Choroid plexus epithelial cell (primary cell): ENCODE measurements at places on chromosomes 16 and 17.
A peak's percentile ranks its signal among the peaks of the same experiment; 100 is the strongest.

DNA sequence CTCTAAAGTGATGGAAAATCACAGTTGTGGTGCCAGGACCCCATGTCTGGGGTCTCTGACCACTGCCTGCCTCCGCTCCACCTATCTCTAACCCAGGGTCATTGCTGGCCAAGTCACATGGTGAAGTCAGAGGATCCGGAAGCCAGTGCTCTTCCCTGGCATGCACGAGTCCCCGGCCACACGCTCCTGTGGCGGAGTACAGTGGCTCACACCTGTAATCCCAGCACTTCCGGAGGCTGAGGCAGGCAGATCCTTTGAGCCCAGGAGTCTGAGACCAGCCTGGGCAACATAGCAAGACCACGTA lies 21.5 kb upstream of the RBFOX3 start:
- no peak for DNase-seq

GRCh38 chr17:74524653-74525464 lies 6.4 kb downstream of the CD300LB start:
- no peak for DNase-seq

- peak; percentile 17 for DNase-seq
These were observed 45.4 kb downstream of the NKD1 start for GRCh38 chr16:50593410-50594150.

DNA sequence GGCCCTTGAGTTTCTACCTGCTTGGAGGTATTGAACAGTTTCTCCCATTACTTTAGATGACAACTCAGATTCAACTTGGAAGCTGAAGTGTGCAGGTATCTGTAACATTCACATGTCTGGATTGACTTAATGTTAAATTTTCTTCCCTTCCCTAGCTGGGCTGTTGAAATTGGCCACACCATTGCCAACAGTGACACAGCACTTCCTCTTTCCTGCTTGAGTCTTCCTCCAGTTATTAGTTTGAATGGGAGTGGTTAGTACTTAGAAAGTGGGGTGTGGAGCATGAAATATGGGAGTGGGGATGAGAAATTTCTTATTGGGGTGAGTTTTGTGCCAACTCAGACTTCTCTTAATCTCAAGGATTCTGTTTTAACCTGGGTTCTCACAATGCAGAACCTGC lies 454.9 kb downstream of the KCNJ2 start:
- DNase-seq: no peak

GRCh38 chr16:19203374-19203966 lies 35.4 kb downstream of the SYT17 start:
- DNase-seq: no peak

DNA sequence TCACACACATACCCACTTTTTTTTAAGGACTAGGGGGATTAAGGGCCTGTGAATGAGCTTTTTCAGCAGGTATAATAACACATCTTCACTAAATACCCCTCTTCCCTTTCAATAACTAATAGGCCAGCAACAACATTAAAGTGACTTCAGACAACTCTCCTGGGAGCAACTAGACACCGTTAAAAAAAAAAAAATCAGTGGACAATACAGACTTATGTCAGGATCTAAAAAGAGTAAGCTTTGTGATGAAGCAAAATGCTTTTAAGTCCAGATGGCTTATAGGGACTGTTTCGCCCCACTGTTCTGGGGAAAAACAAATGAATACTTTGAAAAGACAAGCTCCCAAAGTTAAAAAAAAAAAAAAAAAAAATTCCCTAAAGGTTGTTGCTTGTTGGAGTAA lies 29.0 kb downstream of the SPAG9 start:
- no peak for DNase-seq

DNA sequence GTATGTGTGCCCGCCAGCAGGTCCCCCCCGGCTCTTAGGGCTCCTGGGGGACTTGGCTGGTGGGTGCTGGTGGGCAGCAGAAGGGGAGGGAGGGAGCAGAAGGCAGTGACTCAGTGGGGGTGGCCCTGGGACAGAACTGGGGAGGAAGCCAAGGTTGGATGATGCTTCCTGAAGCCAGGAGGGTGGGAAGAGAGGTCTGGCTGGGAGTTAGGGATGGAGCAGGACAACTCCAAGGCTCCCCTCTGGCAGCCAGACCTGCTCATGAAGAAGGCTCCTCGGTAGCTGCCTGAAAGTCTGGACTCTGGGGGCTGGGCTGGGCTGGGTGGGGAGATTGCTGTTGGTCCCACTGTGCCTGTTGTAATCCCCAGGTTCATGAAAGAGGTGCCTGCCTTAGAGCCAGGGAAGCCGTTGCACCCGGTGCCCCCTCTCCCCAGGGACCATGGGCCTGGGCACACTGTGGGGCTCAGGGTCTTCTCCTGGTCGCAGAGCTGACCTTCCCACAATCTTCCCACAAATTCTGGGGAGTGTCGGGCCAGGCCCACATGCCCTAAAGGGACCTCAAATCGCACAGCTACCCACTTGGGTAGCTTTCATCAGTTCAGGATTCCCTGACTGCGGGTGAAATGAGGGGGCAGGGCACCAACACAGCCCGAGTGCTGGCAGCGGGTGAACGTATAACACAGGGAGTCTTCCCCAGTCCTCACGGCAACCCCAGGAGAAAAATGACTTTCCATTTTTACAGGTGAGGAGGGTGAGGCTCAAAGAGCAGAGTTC lies 1.1 kb upstream of the PLEKHG4 start:
- DNase-seq: peak; percentile 38

- DNase-seq: no peak
These were observed 22.3 kb upstream of the CDC6 start for GRCh38 chr17:40265337-40265736.

DNA sequence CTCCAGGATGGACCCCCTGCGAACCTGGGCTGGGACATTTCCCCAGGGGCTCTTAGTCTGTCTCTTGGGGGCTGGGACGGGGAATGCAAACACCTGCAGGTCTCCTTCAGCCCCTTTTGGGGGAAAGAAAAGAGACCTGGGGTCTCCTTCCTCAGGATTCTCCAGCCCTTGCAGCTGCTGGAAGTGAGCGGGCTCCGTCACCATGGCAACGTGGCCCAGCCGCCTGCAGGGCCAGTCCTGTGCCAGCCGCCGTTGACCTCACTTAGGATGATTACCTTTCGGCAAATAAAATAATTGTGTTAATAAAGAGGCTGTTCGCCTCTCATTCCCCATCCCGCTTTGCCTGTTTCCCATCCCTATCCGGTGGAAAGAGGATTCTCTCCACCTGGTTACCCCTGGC lies 25.7 kb downstream of the MRM1 start:
- no peak for DNase-seq

GRCh38 chr16:80883159-80883642 lies 78.8 kb upstream of the CDYL2 start:
- no peak for DNase-seq

GRCh38 chr16:17229131-17229530 lies 241.6 kb downstream of the XYLT1 start:
- no peak for DNase-seq

DNA sequence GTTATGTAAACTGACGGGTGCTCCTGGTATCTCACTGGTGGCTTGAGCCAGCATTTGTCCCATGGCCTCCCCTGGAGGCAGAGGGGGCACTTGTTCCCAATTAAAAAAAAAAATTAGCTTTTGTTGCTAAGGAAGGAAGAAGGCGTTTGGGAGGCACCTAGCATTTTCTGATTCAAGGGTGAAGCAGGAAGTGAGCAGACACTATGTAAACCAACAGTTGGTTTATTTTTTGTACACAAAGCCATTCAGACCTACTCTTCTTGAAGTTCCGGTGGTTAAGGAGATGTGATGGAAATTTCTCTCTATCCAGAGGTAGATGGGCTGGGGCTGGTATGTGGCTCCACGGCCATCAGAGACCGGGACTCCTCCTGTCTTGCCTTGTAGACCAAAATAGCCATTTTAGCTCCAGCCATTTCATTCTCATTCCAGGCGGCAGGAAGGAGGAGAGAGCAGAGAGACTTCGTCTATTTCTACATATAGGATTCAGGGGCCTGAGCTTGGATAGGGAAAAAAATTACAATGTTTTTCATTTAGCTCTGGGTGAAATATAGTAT lies 103.0 kb downstream of the SNX29 start:
- no peak for DNase-seq

DNA sequence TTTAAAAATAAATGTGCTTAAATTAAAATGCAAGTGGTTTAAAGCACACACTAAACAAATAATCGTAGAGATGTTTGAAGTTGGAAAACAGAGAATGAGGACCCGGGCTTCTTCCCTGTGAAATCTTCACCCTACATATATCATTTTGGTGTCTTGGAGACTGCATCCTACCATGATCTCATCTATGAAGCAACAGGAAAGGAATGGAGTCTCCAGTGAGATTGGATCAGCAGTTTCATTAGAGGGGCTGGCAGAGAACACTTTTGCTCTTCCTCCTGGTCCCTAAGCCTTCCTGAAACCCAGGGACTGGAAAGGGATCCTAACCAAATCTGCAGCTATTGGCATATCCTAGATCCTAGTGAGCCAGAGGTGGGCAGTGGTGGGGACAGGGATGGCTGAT lies 85.0 kb downstream of the GRIN2A start:
- DNase-seq: no peak

DNA sequence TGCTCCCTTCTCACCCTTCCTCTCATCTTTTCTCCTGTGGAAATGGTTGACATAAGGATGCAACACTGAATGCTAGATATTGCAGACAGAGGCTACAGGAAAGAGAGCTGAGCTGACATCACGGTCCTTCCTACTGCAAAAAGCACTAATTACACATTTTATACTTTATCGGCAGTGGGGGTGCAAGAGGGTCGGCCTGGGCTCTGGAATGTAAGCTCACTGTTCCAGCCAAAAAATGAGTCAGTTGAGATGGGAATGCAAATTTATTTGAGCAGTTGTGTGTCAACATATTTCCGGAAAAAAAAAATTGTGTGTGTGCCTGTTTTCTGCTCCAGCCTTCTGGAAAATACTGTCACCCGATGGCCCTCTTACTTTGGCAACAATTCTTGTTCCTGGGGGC lies 14.1 kb upstream of the MRTFB start:
- DNase-seq: peak; percentile 57

DNA sequence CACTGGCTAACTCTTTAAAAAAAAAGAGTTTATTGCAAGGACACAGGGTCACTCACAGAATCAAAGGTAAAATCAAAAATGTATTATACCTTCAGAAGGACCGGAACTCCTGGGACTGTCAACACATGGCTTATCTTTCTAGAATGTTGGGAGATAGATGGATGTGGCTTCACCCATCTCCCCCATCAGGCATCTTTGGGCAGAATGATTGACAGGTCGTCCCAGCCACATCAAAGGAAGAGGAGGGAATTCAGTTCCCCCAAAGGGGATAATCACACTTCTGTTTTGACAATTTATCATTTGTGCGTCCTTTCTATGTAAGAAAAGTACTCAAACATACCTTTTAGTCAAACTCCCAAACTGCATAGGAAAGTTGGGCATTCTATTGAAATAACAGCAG lies 228.6 kb upstream of the CDH5 start:
- no peak for DNase-seq

DNA sequence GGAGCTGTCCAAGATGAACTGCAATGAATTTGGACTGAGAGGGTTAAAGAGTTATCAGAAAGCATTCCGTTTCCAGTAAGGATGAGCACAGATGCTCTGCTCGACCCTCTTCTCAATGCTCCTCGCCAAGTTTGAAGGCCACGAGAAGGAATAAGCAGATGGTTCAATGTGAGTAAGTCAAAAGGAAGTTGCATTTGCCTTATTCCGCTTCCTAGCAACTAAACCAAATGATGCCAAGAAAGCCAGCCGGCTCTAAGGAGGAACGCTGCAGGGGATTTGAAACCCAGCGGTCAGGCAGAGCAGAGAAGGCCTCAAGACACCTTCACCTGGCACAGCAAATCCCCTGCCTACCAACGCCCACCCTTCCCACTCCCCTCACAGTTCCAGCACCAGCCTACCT lies 52.1 kb upstream of the CNEP1R1 start:
- DNase-seq: no peak

GRCh38 chr16:58348986-58349385 lies 43.3 kb upstream of the GINS3 start:
- DNase-seq: no peak

DNA sequence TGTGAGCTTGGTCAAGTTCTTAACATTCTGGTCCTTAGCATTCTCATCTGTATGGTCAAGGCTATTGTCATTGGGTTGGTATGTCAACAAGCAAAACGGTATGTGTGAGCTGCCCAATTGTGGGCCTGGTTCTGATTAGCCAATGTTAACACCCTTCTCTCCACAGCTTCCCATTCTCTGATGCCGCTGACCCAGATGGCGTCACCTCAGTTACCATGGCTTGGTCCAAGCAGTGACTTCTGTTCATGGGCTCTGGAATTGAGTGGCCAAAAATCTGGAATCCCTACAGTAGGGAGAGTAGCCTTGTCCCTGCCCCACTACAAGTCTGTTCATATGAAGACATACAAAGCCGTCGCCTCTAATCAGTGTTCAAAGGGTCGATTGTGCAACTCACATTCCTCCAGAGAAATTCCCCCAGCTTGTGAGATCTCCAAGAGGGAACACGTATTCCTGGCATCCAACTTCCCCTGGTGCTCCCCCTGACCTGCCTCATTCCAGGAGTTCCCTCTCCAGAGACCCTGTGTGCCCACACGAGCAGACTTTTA lies 15.8 kb downstream of the TMEM98 start:
- peak; percentile 81 for DNase-seq

- DNase-seq: no peak
These were observed 7.6 kb downstream of the MYO18A start for GRCh38 chr17:29172589-29172988.

- no peak for DNase-seq
These were observed 117.8 kb downstream of the WWOX start for GRCh38 chr16:78217276-78217675.

- DNase-seq: no peak
These were observed 163.8 kb upstream of the GSE1 start for GRCh38 chr16:85449191-85449884.

- DNase-seq: no peak
These were observed 28.8 kb downstream of the TBC1D3B start for GRCh38 chr17:36147601-36148000.

GRCh38 chr17:9120471-9120870 lies 99.2 kb downstream of the NTN1 start:
- no peak for DNase-seq

DNA sequence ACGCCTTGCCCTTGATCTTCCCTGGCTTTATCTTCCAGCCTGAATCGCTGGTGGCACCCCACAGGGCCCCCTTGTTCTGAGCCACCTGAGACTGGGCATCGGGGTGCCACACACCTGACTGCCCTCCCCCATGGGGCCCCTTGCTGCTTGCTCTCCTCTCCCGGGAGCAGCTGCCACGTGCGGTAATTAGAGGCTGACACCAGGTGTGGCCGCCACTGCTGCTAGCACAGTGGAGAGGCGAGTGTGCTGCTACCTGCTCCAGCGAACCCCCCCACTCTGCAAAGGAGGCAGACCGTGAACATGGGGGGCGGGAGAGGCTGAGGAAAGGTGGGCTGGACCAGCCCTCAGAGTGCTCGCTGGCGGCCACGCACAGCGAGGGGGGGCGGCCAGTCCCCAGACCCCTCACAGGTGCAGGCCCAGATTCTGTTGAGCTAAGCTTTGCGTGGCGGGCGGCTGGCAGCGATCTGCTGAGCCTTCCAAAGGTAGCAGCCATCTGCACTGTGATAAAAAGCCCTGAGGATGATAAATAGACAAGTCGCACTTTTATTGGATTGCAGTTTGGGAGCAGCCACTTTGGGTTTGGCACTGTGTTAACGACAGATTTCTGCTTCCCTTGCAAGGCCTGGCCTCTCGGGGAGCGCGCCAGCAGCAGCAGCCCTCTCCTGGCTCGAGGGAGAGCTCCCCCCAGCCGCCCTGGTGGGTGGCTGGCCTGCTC lies 167.9 kb upstream of the GSE1 start:
- no peak for DNase-seq

- peak; percentile 100 for DNase-seq
These were observed 15.4 kb downstream of the TNS4 start for GRCh38 chr17:40485851-40486521.

- DNase-seq: no peak
These were observed 156.4 kb downstream of the PRKCA start for GRCh38 chr17:66458782-66459181.
